ENCODE measurements at places on chromosomes 6 and 20. TPM values are rescaled to one million over a fixed set of nuclear protein-coding genes. Genes with fewer than 3 reads are reported as not detected.

DNA sequence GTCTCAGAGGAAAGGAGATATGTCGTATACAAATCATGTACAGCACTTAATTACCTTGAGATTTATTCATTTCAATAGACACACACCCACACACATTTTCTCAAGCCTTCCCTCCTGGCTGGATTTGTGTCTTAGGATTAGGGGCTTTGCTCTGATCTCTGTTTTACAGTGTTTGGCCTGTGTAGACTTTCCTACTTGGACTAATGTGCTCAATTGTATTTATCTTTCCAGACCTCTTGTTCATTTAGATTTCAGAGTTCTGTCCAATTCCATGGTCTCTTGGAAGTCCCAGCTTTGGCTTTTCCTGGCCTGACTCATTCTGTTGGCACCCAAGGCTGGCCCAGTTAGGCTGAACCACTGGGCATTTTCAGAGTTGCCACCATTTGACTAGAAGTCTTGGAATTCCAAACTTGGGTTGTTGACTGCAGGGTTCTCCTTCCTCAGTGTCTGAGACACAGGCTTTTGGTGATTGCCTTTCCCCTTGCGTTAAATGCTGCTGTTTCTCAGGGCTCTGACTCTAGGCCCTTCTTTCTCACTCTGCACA lies 8.9 kb upstream of the RFPL4B start:
- no peak for DNase-seq

DNA sequence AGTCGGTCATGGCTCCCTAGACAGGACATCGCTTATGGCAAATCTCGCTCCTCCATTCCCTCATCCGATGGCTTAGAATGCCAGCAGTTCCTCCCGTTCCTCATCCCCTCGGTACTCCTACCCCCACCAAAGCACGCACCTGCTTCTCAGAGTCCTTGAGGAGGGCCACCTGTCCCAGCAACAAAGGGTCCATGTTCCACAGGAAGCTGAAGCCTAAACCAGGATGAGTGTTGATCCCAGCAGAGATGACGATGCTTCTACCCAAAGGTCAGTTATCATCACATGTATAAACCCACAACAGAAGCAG lies 111.2 kb downstream of the THBS2 start:
- no peak for DNase-seq

GRCh38 chr20:63520934-63521601 lies 503 bp downstream of the PPDPF start:
- peak; percentile 71 for DNase-seq

- DNase-seq, result no peak
These were observed 97.8 kb upstream of the PREP start for GRCh38 chr6:105500693-105501092.

DNA sequence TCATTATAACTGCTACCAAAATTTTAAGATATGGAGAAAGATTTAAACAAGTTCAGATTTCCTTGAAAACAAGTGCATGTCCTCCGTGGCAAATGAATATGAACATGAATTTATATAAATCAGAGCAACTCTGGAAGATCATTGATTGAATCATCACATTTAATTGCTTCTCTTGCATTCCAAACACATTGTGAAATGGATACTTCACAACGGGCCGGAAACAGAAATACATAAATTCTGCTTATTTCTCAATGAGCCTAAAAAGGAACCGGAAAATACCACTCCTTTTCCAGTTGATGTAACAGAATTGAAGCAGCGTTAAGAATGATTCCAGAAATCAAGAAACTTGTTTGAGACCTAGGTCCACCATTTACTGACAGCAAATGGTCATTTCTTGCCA lies 134.6 kb upstream of the BTN3A2 start:
- DNase-seq, result no peak

The KIAA0408 gene
- total RNA-seq, result 3.6 TPM

The BPIFB6 gene
- total RNA-seq, result not detected

- no peak for DNase-seq
These were observed 157.2 kb downstream of the SIM1 start for GRCh38 chr6:100307561-100307960.

GRCh38 chr6:35678021-35678654 lies 10.6 kb downstream of the FKBP5 start:
- no peak for DNase-seq

DNA sequence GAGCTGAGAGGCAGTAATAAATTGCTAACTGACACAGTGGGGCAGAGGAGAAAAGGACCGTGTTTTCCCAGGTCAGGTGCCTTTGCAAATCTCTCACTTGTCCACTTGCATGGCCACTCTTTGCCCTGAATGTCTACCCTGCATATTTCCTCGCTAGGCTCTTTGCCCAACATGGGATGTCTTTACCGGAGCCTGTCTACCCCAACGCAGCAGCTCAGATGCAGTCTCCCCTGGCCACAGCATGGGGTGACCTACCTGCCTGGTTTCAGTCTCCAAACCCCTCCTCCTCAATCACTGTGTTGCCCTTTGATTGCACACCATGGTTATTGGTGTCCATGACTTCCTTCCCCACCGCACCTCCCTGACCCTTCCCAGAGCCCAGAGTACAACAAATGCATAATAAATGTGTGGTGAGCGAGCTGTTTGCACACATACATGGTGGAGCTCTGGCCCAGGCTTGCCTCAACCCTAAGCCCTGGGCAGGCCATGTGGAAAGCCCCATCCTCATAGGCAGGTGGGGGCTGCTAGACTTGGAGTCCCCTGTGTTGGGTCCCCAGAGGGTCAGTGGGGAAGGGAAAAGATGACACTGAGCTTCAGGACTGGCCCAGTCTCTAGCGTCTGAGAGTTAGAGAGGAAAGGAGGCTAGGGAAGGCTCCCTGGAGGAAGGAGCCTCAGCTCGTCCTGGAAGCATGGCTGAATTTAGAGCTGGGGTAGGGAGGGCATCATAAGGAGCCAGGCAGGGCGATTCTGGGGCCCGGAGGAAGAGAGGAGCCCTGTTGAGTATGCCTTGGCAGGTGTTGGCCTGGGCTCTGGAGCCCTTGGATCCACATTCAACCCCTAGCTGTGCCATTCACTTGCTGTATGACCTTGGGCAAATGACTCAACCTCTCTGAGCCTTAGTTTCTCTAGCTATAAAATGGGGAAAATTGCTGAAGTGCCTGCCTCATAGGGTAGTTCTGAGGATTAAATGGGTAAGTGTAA lies 4.4 kb upstream of the BPIFB6 start:
- DNase-seq, result no peak

The LIN28B gene
- not detected for total RNA-seq

GRCh38 chr6:6717953-6718352 lies 129.4 kb downstream of the LY86 start:
- no peak for DNase-seq

The TEAD3 gene
- 2.4 TPM for total RNA-seq

DNA sequence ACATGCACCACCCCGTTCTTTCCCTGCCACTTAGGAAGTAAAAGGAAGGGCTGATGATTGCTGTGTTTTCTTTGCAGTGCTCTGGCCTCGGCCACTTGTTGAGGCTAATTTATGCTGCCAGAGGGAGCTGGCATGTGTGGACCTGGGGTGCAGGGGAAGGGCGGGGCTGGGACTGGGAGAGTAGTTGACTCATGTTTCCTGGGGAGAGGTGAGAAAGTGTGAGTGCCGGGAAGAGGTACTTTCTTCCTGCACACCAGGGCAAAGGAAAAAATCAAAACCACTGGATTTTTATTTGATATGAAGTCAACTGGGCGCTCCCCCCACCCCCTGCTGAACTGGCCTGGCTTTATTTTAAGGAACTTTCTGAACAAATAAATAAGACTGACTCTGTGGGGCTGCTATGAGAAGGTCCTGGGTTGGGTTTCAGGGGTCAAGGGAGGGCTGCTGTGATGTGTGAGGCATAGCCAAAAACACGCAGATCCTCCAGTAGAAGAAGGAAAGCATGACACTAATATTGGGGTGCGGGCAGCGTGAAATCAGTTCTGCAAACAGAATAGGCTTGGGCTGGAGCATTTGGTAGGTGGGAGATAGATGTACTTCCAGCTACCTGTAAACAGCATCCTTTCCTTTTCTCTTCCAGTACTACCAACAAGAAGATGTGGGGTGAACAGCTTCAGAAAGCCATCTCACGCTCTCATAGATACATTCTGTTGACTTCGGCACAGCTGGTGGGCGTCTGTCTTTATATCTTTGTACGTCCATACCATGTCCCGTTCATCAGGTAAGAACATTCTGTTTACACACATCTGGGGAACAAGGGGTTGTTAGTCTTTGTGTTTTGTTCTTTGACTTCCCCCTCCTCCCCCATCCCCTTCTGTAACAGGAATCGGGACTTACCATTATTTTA lies 87.5 kb downstream of the SYNJ2 start:
- no peak for DNase-seq

The DZANK1 gene
- total RNA-seq, result 2.4 TPM

DNA sequence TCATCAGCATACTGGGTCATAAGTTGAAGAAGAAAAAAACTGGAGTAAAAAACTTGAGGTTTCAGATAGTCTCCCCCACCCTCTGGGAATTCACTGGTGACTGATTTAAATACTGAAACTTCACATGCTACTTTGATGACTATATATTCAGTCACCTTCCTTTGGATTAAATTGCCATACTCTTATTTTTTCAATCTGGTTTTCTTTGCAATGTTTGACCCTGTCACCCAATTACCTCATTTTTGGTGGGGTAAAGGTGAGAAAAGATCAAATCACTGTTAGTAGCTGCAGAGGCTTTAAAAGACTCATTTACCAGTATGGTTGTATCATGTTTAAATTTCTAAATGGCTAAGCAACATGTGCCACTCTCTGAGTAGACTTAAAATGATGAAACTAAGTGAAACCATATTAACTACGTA lies 862.7 kb upstream of the FLRT3 start:
- no peak for DNase-seq

GRCh38 chr6:51049983-51050877 lies 231.6 kb downstream of the TFAP2B start:
- no peak for DNase-seq

The C20orf144 gene
- 0.23 TPM for total RNA-seq

- DNase-seq, result no peak
These were observed 71.1 kb downstream of the FIG4 start for GRCh38 chr6:109762166-109762565.

Data from activated naive CD4-positive, alpha-beta T cell treated with anti-CD3 and anti-CD28 coated beads, Interleukin-2, amount 50 U/mL, for 72 hours (primary cell).